ENCODE measurements at places on chromosomes 3 and 15.

DNA sequence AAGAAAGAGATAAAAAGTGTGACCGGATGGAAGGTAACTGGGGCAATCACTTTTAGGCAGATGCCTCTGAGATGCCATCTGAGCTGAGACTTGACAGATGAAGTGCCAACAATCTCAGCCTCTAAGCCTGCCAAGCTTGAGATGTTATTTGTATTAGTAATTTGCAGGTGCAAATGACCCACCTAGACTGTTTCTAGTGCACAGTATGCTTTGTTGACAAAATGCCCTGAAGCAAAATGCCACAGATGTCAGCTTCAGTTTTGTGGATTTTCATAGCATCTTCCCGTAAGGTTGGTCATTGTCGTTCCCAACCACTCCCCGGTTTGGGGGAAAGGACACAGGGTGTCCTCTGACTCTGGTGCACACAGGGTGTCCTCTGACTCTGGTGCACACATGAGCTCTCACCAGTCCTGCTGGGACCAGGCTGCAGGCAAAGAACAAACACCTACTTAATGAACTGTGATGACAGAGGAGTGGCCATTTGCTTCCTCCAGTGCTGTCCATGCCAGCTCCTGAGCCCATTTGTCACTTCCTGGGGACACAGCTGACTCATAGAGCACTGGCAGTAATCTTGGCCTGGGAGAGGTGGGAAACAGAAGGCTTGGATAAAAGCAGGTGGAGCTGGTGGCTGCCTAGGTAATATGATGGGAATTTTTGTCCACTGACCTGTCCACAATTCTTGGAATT lies 16.7 kb upstream of the PPP1R2 start:
- no peak for DNase-seq

GRCh38 chr3:138817695-138818094 lies 17.0 kb downstream of the PIK3CB start:
- DNase-seq: no peak

GRCh38 chr3:152026033-152026556 lies 152.7 kb downstream of the SUCNR1 start:
- DNase-seq: no peak

DNA sequence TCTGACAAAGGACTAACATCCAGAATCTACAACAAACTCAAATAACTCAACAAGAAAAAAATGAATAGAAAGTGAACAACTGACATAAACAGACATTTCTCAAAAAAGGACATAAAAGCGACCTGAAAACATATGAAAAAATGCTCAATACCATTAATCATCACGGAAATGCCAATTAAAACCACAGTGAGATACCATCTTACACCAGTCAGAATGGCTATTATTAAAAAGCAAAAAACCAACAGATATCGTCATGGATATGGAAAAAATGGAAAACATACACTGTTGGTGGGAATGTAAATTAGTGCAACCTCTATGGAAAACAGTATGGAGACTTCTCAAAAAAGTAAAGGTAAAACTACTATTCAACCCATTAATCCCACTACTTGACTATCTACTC lies 53.3 kb downstream of the ZNF385D start:
- no peak for DNase-seq

DNA sequence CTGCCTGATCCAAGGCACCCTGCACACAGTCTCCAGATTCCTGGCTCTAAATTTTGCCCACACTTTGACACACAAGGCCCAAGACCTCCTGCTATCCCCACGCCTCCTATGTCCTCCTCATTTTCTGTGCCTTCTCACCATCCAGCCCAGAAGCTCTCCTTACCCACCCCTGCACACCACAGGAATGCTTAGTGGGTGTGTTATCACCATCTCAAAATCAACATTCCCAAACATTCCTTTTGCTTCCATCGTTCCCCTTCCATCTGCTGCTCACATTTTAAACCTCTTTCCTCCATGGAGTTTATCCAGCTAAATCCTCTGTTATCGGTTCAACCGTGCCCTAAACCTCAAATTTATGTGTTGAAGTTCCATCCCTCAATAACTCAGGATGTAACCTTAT lies 43.9 kb downstream of the DGKG start:
- no peak for DNase-seq

DNA sequence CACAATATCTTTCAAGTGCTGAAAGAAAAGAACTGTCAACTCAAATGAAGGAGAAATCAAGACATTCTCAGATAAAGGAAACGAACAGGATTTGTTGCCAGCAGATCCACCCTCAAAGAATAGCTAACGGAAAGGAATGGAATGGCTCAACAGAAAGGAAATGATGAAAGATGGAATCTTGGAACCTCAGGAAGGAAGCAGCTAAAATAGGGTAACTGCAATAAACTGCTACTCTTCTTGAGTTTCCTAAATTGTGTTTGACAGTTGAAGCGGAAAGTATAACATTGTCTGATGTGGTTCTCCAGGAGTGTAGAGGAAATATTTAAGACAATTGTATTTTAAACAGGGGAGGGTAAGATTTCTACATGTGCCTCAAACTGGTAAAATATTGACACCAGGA lies 22.0 kb downstream of the PRR23E start:
- DNase-seq: no peak

DNA sequence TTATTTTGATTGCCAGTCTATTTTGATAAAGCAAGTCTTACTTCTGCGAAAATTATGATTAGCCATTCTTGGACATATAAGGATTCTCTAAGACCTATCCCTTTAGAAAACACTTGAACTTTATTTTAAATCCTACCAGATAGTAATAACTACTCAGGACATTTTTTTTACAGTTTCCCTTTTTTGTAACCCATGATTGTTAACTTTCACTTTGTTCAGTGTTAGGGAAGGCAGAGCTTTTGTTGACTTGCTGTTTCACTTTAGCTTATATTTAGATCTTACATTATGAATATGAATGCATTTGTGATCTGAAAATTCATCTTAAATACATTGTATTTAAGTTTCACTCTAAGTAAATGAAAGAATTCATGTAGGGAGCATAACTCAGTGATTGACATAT lies 167.0 kb downstream of the AKAP13 start:
- DNase-seq: no peak

GRCh38 chr15:56813995-56814394 lies 80.7 kb upstream of the ZNF280D start:
- DNase-seq: no peak

DNA sequence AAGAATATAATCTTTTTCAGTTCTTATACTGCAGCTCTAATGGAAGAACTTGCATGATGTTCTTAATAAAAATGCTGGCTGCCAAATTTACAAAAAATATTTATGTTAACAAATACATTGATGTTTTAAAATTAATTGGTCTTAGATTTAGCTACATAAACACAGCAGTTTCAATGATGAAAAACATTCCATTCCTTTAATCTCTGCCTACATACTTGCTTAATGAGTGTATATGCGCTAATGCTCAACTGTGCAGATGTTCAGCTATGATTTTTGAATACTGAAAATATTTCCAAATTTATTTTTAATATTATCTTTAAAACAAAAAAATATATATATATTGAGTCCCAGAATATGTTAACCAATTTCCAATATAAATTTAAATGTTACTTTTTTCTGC lies 867.4 kb downstream of the ROBO1 start:
- DNase-seq: no peak

- DNase-seq: no peak
Measured at GRCh38 chr3:133532951-133533350, 40.5 kb upstream of the CDV3 start.

DNA sequence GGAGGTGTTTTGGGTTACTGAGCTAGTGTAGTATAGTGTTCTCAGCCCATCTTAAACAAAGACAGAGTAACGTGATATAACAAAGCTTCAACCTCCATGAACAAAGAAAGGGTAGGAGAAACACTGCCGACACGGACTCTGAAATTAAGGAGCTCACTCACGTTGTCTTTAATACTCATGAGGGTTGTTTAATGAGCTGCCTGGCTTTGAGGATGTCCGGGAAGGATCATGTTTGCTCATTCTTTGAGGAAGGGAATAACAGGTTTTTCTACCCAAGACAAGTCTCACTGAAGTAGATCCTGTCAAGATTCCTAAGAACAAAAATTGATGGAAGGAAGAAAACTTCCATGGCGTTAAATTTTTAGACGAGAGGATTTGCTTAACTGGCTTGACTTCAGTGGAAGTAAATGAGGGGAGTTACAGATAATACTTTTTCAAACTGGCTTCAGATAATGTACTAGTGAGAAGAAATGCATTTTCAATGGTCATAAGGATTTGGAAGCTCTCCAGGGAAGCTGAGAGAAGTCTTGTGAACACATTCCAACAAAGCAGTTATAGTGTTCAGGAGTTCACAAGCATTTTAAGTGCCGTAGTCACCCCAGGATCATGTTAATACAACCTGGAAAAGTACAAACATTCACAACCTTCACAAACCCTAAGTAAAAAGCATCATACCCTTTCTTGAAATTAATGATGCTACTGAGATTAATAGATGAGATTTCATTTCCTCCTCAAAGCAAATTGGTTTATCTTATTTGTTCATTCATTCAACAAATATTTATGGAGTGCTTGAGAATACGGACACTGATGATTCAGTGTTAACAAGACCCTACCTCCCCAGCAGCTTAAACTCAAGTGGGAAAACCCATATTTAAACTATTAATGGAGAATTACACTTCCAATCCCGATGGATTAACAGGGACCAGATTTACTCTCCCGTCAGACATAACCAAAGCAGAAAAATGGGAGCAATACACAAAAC lies 101.5 kb downstream of the SHQ1 start:
- DNase-seq: no peak

DNA sequence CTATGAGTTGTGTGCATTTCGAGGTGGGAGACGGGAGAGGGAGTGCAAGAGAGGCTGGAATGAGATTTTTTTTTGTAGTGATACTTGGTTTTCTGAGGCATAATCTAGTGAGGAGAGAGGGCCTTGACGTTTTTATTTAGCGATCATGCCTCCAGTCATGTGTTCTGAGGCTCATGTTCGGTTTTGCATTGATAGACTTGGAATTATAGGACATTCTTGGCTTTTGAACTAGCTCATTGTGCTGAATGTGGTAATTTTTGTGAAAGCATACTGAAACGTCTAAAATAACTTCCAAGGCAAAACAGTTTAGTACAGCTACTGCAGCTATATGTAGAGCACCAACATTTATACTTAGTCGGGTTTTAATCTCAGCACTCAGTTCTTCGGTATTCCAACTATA lies 408.1 kb downstream of the CNTN4 start:
- DNase-seq: no peak

GRCh38 chr15:52337198-52337853 lies 41.7 kb upstream of the MYO5C start:
- no peak for DNase-seq

- no peak for DNase-seq
Measured at GRCh38 chr3:85244091-85244490, 285.3 kb downstream of the CADM2 start.

DNA sequence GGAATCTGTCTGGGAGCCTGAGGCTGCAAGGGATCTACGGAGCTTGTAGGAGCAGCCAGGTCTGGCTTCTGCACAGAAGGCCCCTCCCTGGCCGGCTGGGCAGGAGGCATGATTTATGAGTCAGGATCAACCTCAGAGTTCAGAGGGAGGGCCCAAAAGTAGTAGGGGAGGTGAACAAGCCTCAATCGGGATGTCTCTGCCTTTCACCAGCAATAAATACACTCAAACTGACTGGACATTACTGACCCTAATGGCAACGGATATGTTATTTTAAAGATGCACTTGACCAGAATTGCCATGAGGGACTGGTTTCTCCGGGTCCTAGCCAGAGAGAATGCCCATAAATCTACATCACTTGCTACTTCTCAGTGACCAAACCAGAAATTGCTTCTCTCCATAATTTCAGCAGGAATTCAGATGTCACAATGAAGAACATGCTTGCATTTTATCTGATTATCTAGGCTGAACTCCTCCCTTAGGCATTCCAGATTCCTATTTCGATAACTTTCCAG lies 109.6 kb upstream of the LMOD3 start:
- no peak for DNase-seq

GRCh38 chr3:182908471-182908870 lies 71.9 kb downstream of the DCUN1D1 start:
- no peak for DNase-seq

DNA sequence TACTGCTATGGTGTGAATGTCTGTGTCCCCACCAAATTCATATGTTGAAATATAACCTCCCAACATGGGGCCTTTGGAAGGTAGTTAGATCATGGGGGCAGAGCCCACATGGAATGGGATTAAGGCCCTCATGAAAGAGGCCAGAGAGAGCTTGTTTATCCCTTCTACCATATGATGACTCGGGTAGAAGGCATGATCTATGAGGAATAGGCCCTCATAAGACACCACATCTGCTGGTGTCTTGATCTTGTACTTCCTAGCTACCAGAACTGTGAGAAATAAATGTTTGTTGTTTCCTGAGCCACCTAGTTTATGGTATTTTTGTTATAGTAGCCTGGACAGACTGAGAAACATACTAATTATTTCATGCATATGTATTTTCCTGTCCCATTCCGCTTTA lies 51.9 kb downstream of the WWTR1 start:
- no peak for DNase-seq

All from erythroblast (primary cell).